Stimulated activated CD8-positive, alpha-beta memory T cell treated with anti-CD3 and anti-CD28 coated beads, Interleukin-4, amount 100 ng/mL, for 48 hours (primary cell): ENCODE measurements at places on chromosomes 5 and 9.

- no peak for DNase-seq
Measured at GRCh38 chr5:111173476-111173875, 50.7 kb upstream of the CAMK4 start.

DNA sequence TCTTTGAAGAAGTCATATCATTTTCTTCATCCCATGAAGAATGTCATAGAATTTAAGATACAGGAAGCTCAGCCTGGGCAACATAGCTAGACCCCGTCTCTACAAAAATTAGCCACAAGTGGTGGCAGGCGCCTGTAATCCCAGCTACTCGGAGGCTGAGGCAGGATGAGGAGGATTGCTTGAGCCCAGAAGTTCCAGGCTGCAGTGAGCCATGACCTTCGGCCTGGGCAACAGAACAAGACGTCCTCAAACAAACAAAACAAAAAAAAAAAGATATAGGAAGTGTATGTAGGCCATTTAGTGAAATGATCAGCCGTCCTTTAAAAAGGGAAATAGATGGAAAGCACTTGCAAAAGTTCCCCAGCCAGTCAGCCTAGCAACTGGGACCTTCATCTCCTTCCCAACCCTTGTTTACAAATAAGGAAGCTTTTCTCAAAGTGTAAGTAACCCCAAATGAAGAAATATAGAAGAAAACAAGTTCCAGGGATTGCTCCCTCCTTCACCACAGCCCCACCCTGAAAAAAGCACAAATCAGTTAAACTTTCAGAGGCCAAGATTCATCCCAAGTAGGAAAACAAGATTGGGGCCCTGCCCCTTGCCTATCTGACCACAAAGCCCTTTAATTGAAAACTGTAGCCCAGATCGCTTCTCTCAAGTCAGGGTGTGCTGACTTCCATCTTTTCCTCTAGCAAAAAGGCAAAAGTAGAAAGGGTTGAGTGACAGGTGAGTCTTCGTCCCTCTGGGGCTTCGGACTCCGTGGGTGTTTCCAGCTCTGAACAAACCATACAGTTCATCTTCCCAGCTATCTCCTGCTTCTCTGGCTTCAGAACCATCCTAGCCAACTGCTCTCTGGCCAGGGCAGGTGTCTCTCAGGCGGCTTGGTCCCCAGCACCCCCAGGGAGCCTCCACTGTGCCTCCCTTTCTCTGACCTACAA is 1.2 kb downstream of the SLC31A2 start:
- DNase-seq: no peak

- DNase-seq: no peak
Measured at GRCh38 chr5:119022017-119022745, 33.8 kb upstream of the DTWD2 start.

- no peak for DNase-seq
Measured at GRCh38 chr5:2656206-2656605, 95.3 kb downstream of the IRX2 start.

- DNase-seq: no peak
Measured at GRCh38 chr9:121906074-121906870, 186.8 kb downstream of the TTLL11 start.

- DNase-seq: no peak
Measured at GRCh38 chr9:6132650-6133049, 83.0 kb upstream of the IL33 start.

DNA sequence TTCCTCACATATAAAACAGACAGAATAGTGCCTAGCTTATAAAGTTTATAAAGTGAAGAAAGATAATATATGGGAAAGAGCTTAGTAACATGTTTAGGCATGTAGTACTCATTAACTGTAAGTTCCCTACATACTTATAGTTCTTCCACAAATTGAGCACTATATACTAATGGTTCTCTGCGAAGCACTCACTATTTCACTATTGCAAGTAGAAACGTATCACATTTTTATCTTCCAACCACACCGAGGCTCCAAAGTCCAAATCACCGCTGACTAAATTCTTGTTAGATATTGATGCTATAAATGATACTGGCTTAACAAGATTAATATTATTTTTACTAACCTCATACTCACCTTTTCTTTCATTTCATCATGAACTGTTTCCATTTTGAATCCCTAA is 61.0 kb downstream of the FBXW11 start:
- no peak for DNase-seq
